CD4-positive, alpha-beta T cell treated with Interleukin-17A for 4 hours (primary cell): ENCODE measurements at places on chromosomes 7 and 10.
A peak's percentile ranks its signal among the peaks of the same experiment; 100 is the strongest.

GRCh38 chr7:134561-135256 is 57.7 kb upstream of the FAM20C start:
- no peak for DNase-seq

- no peak for DNase-seq
These were observed 824.9 kb downstream of the TNS3 start for GRCh38 chr7:46756996-46757395.

GRCh38 chr7:18788026-18788425 is 292.5 kb downstream of the HDAC9 start:
- DNase-seq, result no peak

- peak; percentile 30 for DNase-seq
These were observed 3.4 kb downstream of the KCNIP2 start for GRCh38 chr10:101840102-101840684.

GRCh38 chr7:158538156-158538946 is 49.3 kb downstream of the PTPRN2 start:
- no peak for DNase-seq

- no peak for DNase-seq
These were observed 75.2 kb downstream of the WAPL start for GRCh38 chr10:86446440-86446839.

DNA sequence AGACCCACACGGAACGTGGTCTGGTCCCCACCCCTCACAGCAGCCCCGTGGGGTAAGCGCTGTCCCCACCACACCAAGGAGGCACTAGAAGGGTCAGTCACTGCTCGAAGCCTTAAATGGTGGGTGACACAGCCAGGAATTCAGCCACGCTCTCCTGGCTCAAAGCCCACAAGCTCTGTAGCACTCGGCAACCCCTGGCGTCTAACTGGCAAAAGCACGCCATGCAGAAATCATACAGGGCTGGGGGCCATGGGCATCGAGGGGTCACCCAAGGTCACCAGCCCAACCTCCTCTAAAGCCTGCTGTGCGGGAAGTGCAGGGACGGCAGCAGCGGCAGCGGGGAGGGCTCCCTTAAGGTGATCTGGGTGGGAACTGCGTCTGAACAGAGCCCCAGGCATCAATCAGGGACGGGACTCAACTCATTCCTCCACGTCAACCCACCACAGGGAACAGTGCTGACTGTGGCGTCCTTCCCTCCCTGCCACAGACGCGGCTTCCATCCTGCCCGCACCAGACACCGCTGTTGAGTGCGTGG is 7.8 kb downstream of the GPER1 start:
- DNase-seq, result no peak

DNA sequence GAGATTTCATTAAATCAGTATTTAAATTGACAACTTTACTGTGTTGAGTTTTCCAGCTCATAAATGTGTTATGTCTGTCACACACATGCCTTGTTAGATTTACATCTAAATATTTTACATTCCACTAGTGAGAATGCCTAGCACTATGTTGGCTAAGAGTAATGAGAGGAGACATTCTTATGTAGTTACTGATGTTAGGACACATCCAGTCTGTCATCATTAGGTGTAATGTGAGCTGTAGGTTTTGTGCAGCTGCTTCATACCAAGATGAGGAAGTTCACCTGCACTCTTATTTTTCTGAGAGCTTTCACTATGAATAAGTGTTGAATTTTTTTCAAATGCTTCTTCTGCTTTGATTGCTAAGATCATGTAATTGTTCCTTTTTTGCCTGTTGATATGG is 218.0 kb upstream of the IGFBP3 start:
- DNase-seq, result no peak

GRCh38 chr7:31995134-31995533 is 75.1 kb downstream of the PDE1C start:
- DNase-seq, result no peak

DNA sequence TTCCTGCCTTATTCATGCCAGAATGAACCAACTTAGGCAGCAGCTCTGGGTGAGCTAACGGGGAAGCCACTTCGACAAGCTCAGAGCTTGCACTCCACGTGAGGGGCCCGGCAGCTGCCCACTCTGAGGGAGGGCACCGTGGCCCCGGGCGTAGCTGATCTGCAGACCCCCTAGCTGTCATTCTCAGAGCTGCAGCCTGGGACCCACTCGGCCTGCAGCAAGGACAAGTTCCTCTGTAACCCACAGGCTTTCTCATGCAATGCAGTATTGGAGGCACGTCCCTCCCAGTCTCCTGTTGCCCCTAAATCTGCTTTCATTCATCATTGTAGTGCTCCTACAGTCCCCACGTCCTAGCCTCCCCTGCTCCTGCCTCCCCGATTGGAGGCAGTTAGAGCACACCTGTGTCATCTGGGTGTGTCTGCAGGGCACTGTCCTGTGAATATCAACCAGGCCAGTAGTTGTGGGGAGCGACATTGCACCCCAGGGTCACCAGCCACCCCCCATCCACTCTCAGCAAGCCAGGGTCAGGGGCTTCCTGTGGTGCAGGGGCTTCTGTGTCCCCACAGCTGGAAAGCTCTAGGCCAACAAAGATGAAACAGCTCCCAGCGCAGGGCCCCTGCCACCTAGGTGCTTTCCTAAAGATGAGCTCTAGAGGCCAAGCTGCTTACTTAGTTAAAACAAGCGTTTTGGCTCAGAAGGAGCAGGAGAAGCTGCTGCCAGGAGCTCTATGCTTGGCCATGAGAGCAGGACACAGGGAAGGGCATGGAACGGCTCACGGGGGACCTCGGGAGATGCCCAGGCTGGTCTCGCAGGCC is 333.6 kb downstream of the ADARB2 start:
- DNase-seq, result no peak

DNA sequence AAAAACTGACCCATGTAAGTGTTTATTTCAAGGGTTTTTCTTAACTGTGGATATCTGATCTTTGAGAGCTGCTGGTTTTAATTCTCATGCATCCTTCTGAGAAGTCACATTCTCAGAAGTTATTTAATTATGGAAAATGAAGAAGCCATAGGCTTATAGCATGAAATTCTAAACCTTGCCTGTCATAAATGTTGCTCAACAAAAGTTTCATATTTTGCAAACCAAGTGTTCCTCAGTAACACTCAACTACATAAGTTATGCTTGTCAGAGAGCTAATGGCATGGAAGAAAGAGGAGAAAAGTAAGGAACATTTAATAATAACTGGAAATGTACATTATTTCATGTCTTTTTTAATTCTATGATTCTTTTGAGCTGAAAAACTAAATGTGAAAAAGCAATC is 78.6 kb upstream of the MPP7 start:
- no peak for DNase-seq

DNA sequence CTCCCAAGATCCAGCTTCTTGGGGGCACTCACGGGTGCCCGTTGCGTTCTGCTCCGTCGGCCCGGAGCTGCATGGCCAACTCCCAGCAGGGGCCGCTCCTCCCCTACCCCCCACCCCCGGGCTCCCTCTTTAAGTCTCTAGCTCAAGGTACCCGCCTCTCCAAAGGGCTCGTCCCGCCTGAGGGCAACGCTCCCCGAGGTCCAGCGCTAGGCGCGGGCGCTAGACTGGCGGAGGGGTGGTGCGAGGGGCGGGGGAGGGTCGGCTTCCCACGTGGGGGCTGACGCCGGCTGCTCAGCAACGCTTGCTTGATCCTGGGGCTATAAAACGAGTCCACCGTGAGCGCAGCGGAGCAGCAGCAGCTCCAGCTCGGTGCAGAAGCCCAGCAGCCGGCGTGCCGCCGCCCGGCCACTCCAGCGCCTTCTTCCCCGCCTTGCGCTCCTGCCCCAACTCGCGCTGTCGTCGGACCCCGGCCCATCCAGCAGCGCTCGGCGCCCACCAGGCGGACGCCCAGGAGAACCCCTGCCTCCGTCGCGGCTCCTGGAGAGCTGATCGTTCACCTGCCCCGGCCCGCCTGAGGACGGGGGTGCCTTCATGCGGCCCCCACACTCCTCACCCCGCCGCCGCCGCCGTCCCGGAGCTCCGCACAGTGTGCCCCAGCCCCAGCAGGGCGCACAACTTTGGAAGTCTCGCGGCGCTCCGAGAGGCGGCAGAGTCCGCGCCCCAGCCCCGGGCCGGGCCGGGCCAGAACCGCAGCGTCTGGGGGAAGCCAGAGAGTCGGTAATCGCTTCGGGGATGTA is at the start of gene ADRA2A:
Gene ADRA2A, plus strand, starts transcription at position 348 of the 797 bp plus-strand sequence. CDS start 968 bp downstream, outside the sequence.
- no peak for DNase-seq

DNA sequence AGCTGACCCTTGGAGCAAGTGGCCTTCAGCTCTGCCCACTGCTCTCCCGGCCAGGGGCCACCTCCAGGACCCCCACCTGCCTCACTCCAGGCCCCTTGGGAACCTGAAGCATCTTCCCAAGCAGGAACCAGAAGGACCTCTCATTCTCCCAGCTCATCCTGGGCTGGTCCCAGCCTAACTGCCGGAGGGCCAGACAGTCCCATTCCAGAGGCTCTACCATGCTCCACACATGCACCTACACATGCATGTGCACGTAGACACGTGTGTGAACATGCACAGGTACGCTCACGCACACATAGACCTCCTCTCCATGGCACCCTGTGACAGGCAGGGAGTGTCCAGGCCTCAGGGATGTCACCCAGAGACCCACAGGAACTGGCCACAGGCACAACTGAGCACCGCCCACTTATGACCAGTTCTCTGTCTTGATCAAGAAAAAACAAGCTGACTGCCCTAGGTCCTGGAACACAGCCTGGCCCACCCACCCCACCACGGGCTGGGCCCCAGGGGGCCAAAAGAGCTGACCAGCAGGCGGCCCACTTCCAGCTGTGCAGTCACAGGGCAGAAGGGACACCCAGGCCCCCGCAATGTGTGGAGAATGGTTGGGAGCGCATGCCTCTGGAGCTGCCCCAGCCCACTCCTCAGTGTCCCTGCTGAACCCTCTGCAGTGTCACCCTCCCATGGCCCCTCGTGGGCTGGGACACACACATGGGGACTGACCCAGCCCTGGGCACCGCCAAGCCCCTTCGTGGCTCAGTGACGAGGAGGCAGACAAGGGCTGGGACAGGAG is 43.4 kb downstream of the CAMK2B start:
- no peak for DNase-seq

DNA sequence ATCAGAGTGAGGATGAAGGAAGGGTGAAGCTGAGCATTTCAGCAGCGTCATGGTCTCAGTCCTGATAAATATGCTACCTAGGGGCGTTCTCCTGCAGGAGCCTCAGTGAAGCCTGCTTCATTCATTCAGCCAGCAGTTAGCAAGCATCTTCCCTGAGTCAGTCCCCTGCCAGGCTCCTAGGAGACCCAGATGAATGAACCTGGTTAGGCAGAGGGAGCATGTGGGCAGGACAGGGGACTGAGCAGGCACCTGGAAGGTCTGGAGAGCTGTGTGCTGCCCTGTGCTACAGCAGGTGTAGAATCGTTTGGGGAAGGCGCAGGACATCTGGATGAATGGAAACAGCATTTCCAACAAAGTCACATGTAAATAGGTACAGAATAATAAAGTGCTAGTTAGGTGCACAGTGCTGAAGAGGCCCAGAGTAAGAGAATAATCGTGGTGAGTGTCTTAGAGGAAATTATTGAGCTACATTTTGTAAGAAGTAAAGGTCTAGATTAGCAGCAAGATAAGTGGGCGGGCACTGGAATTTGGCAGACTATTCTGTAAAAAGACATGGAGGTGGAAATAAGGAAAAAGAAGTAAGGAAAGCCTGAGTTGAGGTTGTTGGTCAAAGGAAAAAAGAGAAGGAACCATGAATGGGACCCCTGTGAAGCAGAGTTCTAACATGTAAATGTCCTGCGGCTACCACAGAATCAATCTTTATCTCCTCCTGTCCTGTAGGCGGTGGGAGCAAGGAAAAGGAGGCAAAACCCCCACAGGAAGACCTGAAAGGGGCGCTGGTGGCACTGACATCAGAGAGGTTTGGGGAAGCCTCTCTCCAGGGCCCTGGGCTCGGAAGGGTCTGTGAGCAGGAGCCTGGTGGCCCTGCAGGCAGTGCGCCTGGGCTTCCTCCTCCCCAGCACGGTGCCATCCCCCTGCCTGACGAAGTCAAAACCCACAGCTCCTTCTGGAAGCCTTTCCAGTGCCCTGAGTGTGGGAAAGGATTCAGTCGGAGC is 12.0 kb downstream of the ZSCAN25 start:
- DNase-seq, result no peak

DNA sequence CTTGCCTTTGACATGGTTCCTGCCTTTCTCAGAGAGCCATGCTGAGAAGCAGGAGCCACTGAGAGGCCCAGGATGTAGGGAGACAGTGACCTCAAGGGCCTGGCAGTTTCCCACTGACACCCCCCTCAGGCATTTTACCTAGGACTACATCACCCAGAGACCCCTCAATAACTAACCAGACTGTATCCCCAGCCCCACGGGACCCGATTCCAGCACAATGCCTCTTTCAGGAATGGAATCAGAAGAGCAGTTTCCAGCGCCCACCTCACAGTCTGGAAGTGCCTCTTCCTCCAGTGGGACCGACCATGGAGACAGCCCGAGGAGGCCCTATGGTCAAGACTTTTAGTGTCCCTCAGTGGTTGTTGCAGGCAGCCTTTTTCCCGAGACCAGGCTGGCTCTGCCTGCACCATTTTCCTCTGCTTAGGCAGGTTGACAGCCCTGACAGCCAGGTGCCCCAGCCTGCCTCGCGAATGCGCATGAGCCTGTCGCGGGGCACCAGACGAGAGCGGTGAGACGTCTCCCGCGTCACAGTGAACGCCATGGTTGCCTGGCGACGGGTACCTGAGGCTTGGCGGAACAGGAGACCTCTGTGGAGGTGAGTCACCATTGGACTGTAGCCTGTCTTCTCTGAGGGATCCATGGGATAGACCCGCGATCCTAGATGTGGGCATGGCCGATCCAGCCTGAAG is 28.4 kb upstream of the ZNF273 start:
- DNase-seq, result no peak

- DNase-seq, result no peak
These were observed 73.3 kb upstream of the ANLN start for GRCh38 chr7:36316319-36316718.

- no peak for DNase-seq
These were observed 26.3 kb downstream of the OR9A2 start for GRCh38 chr7:143000648-143001047.

- DNase-seq, result no peak
These were observed 83.3 kb upstream of the DYNC1I1 start for GRCh38 chr7:95688931-95689495.

DNA sequence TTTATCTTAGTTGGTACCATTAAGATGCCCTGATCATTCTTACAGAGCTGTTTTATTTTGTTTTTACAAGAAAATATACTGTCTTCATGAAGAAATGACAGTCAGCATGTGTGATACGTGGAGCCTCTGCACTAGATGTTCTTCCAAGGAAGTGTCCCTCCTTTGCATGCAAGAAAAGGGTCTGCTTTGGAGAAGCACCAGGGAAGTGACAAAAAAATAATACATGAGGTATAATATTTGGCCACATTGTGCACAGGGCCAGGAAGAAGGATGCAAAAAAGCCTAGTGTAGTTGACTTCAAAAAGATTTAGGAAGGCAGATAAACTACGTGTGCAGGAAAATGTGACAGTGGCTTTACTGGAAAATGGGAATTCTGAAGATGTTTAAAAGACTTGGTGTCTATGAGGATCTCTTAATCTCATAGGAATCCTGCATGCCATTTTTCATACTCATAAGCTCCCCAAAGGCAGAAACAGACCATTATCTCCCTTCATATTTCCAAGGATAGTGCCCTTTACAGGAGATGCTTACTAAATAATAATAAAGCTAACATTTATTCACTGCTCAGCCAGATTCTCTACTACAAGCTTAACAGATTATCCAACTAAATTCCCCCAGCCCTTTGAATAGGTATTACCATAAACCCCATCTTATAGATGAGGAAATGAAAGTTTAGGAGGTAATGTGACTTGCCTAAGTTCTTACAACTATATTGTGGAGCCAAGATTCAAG is 284.2 kb downstream of the HPSE2 start:
- DNase-seq, result no peak

GRCh38 chr10:109280837-109281236 is 642.5 kb downstream of the XPNPEP1 start:
- DNase-seq, result no peak

GRCh38 chr7:87473986-87474385 is 1.5 kb downstream of the ABCB4 start:
- DNase-seq, result no peak

- DNase-seq, result no peak
These were observed 3.1 kb upstream of the EVX1 start for GRCh38 chr7:27239387-27240014.
